CD4-positive, alpha-beta T cell (primary cell): ENCODE measurements at places on chromosomes 5 and 9.

GRCh38 chr9:90073186-90073945 is 468.6 kb downstream of the GADD45G start:
- DNase-seq: no peak

- DNase-seq: no peak
These were observed 11.1 kb downstream of the FGF1 start for GRCh38 chr5:142674531-142675469.

DNA sequence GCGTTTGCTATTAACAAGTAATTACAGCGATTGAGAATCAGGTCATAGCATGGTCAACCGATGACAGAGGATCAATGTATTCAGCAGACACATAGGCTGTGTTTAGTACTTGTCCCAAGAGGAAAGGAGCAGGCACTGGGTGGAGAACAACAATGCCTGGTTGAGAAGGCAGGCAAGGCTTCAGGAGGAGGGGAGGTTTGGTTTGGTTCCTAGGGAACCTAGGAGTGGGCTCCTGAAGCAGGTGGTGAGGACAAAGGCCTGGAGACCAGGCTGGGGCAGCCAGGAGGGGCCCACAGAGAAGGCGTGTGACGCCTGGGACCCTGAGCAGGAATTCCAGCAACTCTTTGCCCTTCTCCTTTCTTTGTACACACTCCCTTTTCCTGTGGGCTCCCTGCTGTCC is 195.6 kb downstream of the SPOCK1 start:
- no peak for DNase-seq

GRCh38 chr9:132991351-132992300 is 13.1 kb downstream of the GFI1B start:
- DNase-seq: no peak
